ENCODE measurements at places on chromosomes 6 and 20.

GRCh38 chr20:48282591-48283228 is 497.4 kb upstream of the SULF2 start:
- no peak for DNase-seq

GRCh38 chr6:55866128-55866527 is 9.3 kb downstream of the BMP5 start:
- no peak for DNase-seq

DNA sequence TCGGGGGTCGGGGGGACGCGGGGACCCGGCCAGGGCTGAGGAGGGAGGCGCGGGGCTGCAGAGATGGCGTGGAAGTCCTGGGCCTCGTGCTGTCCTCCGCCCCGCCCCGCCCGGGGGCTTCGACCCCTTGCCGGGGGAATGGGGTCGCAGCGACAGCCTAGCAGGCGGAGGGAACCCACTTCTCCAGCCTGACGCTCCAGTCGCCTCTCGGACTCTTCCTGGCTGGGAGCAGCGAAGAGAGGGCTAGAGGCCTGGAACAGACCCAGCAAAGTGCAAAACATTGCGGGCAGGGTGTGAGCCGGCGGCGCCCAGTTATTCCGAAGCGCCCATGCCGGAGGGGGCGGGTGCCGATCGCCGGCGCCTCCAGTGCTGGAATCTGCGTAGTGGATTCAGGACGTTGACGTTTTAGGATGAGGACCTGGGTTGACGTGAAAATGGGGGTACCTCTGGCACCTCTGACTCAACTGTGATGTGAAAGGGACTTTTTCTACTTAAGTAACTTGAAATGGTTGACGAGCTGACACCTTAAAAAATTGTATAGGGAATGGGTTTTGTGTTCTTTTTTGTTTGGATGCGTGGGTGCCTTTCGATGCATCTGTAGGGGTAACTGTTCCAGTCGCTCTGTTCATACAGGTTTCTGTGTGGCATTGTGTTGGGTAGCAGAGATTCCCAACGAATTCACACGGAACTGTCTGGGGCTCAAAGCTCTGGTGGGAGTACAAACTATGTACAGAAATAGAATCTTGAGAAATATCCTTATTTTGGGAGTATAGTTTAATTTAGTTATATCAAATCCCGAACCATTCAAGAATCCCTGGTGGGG is 1.4 kb downstream of the SLC35F1 start:
- no peak for DNase-seq

GRCh38 chr20:5484346-5484745 is 167.6 kb upstream of the PROKR2 start:
- no peak for DNase-seq

DNA sequence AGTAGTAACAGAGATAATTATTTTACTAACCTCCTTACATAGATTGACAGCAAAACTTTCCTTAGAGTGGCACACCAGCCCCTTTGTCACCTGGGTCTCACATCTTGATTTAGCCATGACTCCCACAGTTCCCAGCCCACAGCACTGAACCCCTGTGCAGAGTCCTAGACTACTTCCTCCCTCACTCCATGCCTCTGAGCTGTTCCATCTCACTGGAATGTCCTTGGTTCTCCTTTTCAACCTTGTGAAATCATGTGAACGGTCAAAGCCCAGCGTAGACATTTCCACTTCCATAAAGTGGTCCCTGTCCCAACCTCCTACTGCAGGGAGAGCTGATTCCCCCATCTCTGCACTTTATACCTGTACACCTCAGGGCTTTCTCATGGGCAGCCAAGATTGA is 19.7 kb downstream of the CGA start:
- DNase-seq: no peak

GRCh38 chr6:38174806-38175495 is 355.4 kb downstream of the ZFAND3 start:
- no peak for DNase-seq

- DNase-seq: no peak
These were observed 14.4 kb downstream of the FOXP4 start for GRCh38 chr6:41560431-41561192.

- DNase-seq: no peak
These were observed 82.3 kb downstream of the MLIP start for GRCh38 chr6:54193560-54193959.

DNA sequence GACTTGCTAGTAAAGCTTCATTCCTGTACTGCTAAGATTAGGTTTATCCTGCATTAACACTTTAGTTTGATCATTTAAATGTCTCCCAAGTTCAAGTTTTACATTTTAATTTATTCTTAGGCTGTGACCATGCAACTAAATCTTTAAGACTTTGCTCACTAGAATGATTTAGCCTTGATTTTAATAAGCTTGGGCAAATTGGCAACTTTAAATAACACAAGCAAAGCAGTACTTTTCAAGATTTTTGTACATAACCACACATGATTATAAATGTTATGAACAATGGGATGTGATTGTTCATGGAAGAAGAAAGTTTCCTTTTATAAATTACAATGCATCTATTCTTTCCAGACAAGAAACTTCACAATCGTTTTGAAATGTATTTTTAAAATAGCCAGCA is 948.0 kb upstream of the EPHA7 start:
- no peak for DNase-seq

Data from NCI-H748 treated with DMSO at 0.1 percent for 48 hours (cell line).